ENCODE measurements at places on chromosomes 3 and 15.

DNA sequence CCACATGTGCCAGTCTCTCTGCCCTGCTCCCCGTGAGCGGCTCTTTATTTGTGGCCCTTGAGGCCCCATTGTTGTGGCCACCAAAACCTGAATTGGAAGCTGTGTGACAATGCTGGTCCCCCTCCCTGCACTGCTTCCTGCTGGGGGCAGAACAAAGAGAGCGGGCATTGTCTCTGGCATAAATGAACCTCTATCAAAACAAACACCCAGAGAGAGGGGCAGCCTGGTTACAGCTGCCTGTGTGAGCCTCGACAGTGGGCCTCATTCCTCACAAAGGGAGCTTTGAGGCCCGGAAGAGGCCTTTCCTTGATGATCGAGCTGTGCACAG, 152.9 kb downstream of the IGF1R start:
- DNase-seq: no peak

DNA sequence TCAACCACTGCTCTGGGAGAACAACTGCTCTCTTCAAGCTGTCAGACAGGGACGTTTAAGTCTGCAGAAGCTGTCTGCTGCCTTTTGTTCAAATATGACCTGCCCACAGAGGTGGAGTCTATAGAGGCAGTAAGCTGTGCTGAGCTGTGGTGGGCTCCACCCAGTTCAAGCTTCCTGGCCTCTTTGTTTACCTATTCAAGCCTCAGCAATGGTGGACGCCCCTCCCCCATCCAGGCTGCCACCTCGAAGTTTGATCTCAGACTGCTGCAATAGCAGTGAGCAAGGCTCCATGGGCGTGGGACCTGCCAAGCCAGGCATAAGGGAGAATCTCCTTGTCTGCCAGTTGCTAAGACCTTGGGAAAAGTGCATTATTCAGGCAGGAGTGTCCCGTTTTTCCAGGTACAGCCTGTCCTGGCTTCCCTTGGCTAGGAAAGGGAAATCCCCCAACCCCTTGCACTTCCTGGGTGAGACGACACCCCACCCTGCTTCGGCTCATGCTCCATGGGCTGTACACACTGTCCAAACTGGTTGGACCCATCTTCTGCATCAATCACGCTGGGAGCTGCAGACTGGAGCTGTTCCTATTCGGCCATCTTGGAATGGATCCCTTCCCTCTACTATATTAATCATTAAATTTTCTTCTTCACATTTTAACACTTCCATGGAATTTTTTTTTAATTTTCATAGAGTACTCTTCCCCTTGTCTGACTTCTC, 167.0 kb upstream of the UBE2E2 start:
- no peak for DNase-seq

- no peak for DNase-seq
Observed at GRCh38 chr3:80806673-80807072, 954.8 kb downstream of the GBE1 start.

DNA sequence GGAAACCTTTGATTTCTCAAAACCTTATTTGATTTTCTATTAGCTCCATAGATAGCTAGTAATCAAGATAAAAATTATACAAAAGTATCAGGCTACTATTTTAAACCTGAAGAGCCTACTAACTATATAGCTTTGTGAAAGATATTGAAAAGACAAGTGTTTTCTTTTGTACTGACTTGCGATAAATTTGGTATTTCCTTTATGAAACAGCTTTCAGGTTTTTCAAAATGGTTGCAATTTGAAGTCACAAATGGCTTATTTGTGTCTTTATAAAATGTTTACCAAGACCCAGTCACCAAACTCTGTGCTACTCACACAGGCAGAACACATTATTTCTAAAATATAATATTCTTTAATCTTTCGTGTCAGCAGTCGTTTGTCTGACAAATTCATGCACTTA, 167.5 kb upstream of the ALCAM start:
- DNase-seq: no peak

DNA sequence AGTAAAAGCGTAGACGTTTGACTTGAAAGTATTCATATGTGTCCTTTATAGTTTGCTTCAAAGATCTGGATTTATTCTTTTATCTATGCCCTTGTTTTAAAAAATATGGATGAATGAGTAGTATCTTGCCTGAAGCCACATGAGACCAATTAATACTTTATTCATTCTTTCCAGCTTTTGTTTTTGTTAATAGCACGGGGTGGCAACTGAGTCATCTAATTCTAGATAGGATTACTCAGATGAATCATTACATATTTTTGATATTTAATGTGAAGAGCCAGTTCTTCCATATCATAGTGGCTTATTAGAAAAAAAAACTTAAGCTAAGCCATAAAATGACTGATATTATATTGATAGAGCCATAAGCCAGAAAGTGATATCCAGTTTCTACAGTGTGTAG, 121.9 kb downstream of the BBX start:
- no peak for DNase-seq

- DNase-seq: no peak
Observed at GRCh38 chr3:9204253-9204992, 45.0 kb downstream of the SRGAP3 start.

- no peak for DNase-seq
Observed at GRCh38 chr3:179460260-179460659, 9.0 kb upstream of the GNB4 start.

GRCh38 chr3:32089476-32089875, 16.9 kb upstream of the GPD1L start:
- DNase-seq: no peak

DNA sequence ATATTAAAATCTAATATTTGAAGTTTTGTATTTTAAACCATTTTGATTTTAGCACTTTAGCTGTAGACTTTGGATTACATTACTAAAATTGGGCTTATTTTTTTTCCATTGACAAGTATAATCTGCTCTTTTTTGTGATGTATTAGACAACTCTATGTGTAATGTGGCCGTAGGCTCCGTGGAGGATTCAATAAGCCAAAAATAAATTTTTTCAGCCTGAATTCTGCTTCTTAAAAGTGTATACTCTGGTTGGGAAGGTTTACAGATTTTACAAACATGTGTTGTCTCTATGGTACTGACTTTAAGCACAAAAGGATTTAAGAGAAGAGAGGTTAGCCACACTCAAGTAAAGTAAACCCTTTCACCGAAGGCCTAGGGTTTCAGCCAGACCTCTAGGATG, 110.8 kb downstream of the PLCL2 start:
- DNase-seq: no peak

GRCh38 chr3:81443958-81444357, 317.5 kb downstream of the GBE1 start:
- DNase-seq: no peak

DNA sequence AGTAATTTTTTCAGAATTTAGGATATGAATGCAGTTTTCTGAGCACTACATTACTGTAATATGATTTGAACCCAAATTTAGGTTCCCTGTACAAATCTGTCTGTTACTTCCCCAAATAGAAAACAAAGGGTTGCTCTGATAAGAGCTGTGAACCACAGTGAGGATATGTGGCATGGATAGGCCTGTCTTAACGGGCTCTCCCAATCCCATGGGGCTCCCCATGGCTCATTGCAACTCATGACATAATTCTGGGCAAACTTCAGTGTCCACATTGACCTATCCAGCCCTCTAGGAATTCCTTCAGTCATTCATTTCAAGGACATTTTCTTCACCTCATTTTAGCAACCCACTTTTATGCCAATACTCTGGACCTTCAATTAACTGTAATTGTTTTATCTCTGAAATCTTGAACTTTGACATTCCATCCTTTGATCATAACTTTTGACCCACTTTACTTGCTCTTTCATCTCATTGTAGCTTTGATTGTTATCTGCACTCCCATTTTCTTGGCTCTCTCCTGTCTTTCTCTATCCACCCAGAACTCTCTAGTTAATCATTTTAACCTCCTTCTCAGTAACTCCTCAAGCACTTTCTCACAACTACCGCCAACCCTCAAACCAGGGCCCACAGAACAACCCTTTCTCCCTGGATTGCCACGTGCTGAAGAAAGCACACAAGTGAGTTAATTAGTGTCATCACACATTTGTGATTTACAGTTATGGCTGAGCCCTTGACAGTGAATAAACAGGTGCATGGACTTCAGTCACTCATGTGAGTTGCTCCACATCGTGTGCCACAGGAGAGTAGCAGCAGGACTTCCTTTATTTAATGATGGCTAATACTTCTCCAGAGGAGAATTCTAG, 94.9 kb upstream of the AADACL2 start:
- no peak for DNase-seq

DNA sequence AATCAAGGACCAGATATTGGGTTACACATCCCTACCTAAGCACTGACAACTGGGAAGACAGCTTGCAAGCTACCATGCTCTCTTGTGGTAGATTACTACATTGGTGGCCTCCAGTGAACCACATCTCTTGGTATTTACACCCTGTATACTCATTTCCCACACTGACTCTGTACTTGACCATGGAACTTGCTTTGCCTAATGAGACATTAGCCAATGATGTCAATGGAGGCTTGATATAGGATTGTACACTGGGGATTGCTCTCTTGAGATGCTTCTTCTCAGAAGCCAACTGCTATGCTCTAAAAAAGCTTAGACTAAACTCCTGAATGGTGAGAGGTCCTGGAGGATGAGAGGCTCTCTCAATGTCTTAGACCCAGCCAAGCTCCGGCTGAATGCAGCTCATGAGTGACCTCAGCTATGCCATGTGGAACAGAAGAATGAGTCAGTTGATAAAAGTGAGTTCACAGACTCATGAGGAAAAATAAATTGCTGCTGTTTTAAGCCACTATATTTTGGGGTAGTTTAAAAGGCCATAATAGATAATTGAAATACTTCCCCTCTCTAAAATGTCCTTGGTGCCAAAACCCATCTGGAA, 61.5 kb upstream of the GALNT15 start:
- no peak for DNase-seq

DNA sequence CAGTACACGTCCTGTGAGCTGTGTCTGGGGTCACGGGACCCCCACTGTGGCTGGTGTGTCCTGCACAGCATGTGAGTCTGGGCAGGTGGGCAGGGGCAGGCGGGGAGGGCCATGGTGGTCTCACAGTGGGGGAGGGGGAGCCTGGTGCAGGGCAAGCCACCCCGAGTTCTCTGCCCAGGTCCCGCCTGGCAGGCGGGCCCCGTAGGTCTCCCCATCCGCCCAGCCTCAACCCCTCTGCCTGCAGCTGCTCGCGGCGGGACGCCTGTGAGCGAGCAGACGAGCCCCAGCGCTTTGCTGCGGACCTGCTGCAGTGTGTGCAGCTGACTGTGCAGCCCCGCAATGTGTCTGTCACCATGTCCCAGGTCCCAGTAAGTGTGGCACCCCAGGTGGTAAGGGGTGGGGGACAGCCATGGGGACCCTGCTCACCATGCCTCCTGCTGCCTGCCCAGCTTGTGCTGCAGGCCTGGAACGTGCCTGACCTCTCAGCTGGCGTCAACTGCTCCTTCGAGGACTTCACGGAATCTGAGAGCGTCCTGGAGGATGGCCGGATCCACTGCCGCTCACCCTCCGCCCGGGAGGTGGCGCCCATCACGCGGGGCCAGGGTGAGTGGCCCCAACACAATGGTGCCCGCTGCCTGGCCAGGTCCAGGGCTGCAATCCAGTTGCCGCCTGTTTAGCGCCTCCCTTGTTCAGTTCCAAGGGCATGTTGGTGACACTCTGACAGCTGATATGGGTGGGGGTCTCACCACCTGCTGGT, 21.9 kb downstream of the PLXNA1 start:
- no peak for DNase-seq
